GM12865 (cell line): ENCODE measurements at places on chromosomes 13 and 19.
A peak's percentile ranks its signal among the peaks of the same experiment; 100 is the strongest.

- DNase-seq, result peak; percentile 16
Measured at GRCh38 chr13:51330791-51331190, 8.7 kb upstream of the SERPINE3 start.

DNA sequence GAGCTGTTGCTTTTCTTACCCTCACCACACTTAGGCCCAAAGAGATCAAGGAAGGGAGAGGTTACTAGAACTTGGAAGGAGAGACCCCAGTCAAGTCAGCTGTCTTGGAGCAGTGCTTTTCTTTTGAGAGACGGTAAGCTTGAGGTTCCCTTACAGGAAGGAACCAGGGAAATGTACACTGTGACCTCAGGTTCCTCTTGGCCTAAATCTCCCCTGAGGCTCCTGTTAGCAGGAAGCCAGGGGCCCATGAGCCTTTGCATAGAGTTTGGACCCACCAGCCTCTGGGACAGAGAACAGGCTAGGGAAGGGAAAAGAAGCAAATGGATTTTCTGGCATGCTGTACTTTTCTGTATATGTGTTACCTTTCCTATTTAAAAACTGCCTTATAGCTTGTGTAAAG lies 5.9 kb upstream of the GPR18 start:
- DNase-seq, result no peak

DNA sequence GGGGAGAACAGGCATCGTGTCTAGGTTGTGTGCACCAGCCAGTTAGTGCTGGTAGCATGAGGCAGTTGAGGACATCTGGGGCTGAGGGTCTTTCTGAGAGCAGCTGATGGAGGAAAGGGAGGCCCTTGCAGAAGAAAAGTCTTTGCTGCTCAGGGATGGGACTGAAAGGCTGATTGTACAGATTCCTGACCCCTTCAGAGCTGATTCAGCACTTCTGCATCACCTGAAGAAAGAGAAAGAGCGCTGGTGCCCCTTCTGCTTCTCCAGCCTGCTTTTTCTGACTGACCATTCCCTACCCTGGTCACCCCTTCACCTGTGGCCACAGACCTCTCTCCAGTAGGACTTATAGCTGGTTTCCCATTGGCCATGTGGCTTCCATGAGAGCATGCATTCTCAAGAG lies 476.2 kb downstream of the TSHZ3 start:
- no peak for DNase-seq

GRCh38 chr19:32082028-32082427 lies 263.4 kb upstream of the ZNF507 start:
- no peak for DNase-seq

DNA sequence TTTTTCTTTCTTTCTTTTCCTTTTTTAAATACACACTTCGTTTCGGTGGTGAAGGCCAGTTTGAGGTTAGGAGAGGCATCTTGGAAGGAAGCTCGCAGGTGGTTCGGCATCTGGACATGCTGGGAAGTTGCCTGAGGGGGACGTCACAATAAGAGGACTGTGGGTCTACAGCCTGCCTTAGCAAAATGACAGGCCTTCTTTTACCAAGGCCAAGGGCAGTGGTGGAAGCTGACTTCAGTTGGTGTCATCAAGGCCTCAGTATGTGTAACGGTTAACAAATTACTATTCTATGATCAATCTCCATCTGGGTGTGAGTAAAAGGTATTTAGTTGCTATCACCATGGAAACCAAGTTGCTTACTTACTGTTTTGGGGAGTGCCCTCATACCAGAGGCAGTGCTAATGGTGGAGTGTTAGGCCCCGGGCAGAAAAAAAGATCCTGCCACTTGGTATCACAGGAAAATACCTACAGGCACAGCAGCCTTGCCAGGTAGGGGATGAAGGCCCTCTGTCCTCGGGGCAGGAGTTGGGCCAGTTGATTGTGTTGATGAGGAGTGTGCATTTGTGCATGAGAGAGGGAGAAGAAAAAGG lies 10.3 kb downstream of the ACTN4 start:
- no peak for DNase-seq

- peak; percentile 14 for DNase-seq
Measured at GRCh38 chr19:5623397-5624017, 624 bp downstream of the SAFB start.

DNA sequence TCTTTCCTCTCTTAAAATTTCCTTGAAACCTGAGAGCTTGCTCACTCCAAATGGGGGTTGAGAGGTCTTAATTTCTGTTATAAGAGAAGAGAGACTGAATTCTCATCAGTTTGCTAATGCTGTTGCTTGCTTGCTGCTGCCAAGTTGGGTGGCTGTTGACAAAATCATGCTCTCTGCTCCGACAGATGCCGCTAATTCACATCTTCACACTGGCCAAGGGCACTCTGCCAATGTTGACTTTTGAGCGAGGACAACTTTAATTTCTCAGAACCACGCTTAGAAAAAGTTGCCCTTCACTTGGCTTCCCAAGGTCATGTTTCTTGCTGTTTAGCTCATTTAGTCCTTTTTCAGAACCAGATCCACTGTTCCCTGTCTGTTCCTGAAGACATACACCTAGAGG lies 402.9 kb downstream of the HS6ST3 start:
- no peak for DNase-seq

DNA sequence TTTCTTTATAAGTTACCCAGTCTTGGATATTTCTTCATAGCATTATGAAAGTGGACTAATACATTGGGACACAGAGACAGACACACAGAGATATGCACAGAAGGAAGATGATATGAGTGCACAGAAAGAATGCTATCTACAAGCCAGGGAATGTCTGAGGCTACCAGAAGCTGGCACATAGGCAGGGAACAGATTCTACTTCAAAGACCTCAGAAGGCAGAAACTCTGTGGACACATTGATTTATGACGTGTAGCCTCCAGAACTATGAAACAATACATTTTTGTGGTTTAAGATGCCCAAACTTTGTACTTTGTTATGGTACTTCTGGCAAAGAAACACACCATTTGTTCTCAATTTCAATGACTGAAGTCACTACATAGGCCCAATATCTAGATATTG lies 556.7 kb downstream of the PCDH9 start:
- DNase-seq, result no peak

- no peak for DNase-seq
Measured at GRCh38 chr19:7699003-7699402, 2.9 kb downstream of the FCER2 start.

GRCh38 chr19:44509478-44509877 lies 9.2 kb upstream of the ZNF180 start:
- DNase-seq, result no peak

- DNase-seq, result peak; percentile 68
Measured at GRCh38 chr19:7213628-7214323, 80.4 kb downstream of the INSR start.

GRCh38 chr19:42540071-42540553 lies 11.8 kb upstream of the CEACAM1 start:
- no peak for DNase-seq

GRCh38 chr19:37914908-37915307 lies 7.9 kb downstream of the SIPA1L3 start:
- DNase-seq, result peak; percentile 87

- no peak for DNase-seq
Measured at GRCh38 chr13:48437371-48437770, 24.5 kb upstream of the LPAR6 start.

DNA sequence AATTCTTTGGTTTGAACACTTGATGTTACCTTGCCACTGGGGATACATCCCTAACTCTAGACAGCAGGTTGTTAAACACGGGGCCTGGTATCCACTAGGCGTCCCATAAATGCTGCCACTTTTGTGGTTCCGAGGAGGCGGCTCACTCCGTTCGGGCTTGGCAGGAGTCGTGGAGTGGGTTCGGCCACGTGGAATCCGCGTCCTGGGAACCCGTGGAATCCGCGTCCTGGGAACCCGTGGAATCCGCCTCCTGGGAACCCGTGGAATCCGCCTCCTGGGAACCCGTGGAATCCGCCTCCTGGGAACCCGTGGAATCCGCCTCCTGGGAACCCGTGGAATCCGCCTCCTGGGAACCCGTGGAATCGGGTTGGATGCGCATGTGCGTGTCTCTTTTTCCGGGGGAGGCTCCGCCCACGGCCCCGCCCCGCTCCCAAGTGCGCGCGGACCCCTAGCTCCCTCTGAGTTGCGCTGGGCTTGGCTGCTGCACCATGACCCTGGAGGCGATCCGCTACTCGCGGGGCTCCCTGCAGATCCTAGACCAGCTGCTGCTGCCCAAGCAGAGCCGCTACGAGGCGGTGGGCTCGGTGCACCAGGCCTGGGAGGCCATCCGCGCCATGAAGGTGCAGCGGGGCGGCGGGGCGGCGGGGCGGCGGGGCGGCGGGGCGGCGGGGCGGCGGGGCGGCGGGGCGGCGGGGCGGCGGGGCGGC lies at the start of gene MRI1:
TSS of gene MRI1 (plus strand) at position 422 of the 707 bp plus-strand sequence. CDS start at position 489, 67 bp downstream.
- peak; percentile 76 for DNase-seq

DNA sequence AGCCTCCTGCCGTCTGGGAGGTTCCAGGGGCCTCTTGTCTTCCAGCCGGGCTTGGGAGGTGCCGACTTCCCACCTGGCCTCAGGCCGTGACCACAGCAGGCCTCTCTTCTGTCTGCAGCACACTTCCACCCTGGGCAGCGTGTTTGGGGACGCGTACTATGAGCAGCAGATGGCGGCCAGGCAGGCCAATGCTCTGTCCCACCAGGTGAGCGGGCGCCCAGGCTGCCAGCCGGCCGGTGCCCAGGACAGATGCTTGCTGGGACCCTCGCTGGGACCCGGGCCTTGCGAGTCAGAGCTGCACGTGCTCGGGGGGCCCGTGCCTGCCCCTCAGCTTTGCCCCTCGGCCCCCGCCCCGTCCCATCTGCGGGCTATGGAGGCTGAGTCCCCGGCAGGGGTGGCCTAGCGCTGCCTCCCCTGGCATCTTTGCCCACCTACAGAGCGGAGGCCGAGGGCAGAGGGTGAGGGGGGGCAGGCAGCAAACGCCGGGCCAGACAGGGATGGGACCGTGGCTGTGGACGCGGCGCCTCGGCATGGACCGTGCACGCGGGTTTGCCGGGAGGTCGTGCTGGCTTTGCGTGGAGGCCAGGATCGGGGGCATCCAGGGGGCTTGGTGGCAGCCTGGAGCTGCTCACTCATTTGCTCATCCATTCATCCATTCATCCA lies 16.2 kb downstream of the COMP start:
- DNase-seq, result no peak

GRCh38 chr19:49413348-49413747 lies 9.9 kb downstream of the PTH2 start:
- no peak for DNase-seq

DNA sequence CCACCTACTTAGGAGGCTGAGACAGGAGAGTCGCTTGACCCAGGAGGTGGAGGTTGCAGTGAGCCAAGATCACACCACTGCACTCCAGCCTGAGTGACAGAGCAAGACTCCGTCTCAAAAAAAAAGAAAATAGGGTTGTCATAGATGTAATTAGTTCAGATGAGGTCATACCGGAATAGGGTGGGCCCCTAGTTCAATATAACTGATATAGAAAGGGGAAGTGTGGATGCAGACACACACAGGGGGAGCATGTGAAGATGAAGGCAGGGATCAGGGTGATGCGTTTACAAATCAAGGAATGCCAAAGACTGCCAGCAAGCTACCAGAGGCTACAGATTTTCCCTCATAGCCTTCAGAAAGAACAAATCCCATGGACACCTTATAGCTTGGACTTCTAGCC lies 24.3 kb upstream of the EEF1AKMT1 start:
- DNase-seq, result no peak

DNA sequence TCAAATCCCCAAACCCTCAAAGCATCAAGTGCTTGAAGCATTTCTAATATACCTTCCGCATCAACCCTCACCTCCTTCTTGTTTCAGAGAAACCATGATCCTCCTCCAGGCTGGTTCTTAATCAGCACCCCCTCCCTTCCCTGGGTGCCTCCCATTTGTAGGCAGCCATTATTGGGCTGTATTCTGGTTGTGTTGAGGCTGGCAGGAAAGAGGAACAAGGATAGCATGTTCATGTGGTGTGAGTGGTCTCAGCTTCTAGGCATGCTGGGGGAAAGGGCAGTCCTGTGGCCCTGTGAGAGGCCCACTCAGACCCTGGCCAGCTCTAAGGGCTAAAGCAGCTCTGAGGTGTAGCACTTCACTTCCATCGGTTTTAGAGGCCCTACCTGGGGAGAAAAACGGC lies 18.9 kb upstream of the TRIM13 start:
- no peak for DNase-seq

DNA sequence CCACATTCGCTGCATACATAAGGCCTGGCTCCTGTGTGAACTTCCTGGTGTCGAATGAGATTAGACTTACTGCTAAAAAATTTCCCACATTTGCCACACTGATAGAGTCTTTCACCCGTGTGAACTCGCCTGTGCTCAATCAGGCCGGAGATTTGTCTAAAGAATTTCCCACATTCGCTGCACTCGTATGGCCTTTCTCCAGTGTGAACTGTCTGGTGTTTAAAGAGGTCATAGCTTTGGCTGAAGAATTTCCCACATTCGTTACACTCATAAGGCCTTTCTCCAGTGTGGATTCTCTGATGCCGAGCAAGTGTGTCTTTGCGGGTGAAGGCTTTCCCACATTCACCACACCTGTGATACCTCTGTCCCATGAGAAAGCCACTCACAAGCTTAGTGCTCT lies 6.5 kb downstream of the ZNF671 start:
- no peak for DNase-seq

GRCh38 chr13:82963226-82964099 lies 918.8 kb downstream of the SLITRK1 start:
- DNase-seq, result no peak

- DNase-seq, result peak; percentile 9
Measured at GRCh38 chr19:15841875-15842569, 26.6 kb upstream of the OR10H1 start.

DNA sequence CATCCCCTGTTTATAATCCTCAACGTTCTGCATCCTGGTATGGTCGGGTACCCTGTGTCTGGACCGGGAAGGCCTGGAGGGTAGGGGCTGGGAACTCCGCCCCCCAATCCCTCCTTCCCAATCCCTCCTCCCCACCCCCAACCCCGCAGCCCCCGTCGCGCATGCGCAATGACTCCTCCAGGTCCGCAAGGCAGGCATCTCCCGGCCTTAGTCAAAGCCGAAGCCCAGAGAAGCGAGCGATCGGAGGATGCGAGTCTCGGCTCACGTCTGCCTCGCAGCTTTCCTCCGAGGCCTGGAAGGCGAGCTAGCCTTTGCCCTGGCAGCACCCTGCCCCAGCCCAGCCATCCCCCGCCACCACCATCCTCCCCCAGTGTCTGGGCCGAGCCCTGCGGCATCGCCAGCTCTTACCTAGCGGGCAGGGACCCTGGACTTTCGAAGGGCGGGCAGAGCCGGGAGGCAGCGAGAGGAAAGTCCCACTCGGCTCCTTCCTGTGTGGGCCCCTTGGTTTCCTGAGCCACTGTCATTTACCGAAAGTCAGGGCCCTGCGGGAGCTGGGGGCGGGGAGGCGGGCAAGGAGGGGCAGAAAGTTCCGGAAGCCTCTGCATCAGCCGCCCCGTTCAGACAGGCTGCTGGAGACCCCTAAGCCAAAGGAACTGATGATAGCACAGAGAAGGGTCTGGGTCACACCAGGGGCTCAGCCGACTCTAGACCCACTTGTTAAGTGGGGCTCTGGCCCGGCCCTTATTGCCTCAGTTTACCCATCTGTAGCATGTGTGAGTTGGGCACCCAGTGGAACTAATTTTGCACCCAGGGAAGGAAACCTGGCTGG lies at the start of gene JAK3:
TSS of gene JAK3 (minus strand) at position 445 of the 829 bp plus-strand sequence. CDS start 3,565 bp downstream, outside the sequence.
- DNase-seq, result peak; percentile 93
